ENCODE measurements at places on chromosomes 13 and 19.

- no peak for DNase-seq
Measured at GRCh38 chr19:35766571-35767104, 8.7 kb downstream of the PROSER3 start.

- no peak for DNase-seq
Measured at GRCh38 chr19:39136225-39136940, 10.8 kb downstream of the PAK4 start.

DNA sequence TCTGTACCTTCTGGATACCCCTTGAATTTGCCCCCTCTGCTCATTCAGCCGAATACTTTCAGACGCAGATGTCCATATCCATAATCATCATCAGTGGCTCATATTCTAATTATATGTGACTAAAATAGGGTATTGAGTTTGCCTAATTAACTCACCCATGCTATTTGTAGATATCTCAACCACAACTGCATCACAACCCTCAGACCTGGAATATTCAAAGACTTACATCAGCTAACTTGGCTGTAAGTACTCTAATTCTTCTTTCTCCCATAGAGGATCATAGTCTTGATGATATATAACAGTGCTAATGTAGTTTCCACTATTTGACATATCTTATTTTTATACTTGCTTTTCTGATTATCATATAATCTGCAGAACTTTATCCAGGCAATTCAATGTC is 35.8 kb downstream of the RXFP2 start:
- DNase-seq, result no peak

GRCh38 chr19:19305066-19305465 is 15.2 kb downstream of the SUGP1 start:
- DNase-seq, result no peak

DNA sequence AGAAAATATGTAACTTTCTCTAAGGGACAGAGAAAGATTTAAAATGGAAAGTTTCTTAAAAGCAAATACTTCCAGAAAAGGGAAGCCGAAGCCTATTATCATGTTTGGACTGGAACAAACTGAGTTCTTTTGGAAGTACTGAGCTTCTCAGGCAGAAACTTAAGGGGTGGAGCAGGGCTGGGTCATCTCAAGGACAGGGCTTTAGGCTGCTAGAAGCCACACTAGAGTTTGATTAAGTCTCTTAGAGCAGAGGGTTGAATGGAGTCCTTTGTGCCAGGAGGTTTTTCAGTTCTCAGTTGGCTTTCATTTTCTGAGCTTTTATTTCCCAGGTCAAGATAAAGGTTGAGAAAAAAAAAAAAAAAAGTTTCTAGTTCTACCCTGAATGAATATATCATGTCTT is 432.7 kb downstream of the SLITRK5 start:
- no peak for DNase-seq

DNA sequence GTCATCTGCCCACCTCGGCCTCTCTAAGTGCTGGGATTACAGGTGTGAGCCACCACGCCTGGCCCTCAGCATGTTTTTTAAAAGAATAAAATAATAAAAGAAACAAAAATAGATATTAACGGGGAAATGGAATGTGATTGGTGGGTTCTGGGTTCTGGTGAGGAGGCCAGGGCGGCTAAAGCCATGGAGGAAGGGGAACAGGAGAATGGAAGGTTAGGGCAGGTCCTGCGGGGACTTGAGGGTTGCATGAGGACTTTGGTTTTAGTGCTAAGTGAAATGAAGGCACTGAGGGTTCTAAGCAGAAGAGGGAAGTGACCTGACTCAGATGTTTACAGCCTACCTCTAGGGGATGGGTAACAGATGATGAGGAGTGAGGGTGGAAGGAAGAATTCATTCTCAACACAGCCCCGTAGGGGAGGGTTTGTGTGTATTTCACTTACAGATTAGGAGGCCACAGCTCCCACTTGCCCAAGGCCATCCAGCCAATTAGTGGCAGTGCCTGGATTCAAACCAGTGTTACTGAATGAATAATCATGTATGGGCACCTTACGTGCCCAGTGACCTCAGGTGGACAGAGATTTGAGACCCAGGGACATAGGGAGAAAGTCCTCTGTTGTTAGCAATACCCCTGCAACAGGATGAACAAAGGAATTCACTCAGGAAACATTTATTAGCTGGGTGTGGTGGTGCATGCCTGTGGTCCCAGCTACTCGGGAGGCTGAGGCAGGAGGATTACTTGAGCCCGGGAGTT is 6.7 kb upstream of the MRPL4 start:
- DNase-seq, result no peak

- DNase-seq, result no peak
Measured at GRCh38 chr19:50500060-50500752, 10.8 kb downstream of the JOSD2 start.

All from CD4-positive, alpha-beta T cell (primary cell).